ENCODE measurements at places on chromosomes 12 and 14.

- no peak for DNase-seq
Observed at GRCh38 chr14:52154992-52155650, 86.3 kb upstream of the NID2 start.

DNA sequence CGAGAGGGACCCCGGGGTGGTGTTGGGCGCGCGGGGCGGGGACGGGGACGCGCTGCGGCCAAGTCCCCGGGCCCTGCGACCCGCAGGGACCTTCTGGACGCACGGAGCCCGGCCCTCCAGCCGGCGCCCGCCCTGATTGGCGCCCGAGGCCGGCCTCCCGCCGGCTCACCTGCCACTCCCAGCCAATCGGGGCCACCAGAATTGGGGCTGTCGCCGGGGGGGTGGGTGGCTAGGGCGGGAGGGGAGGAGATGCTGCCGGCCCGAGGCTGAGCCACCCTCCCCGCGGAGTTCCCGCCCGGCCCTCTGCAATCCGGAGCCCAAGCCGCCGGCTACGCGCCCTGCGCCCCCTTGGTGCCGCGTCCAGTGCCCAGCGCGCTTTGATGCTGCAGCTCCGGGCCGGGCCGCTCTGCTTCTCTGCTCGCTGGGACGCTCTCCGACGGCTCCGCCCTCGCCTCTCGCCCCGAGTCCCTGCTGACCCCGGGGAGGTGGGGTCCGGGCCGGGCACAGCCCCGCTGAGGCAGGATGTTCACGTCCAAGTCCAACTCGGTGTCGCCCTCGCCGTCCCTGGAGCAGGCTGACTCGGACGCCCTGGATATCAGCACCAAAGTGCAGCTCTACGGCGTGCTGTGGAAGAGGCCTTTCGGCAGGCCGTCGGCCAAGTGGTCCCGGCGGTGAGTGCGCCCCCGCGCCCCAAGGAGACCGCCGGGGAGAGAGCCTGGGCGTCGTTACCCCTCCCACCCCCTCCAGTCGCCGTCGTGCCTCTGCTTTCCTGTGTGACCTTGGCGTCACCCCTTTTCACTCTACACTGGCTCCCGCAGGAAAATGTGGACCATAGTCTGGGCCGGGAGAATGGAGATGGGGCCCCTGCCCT is at the start of gene PLEKHD1:
TSS of gene PLEKHD1 (plus strand) at position 285 of the 871 bp plus-strand sequence. CDS start at position 523, 238 bp downstream.
- peak; percentile 35 for DNase-seq

GRCh38 chr14:76891391-76891790 is 65.2 kb downstream of the LRRC74A start:
- no peak for DNase-seq

DNA sequence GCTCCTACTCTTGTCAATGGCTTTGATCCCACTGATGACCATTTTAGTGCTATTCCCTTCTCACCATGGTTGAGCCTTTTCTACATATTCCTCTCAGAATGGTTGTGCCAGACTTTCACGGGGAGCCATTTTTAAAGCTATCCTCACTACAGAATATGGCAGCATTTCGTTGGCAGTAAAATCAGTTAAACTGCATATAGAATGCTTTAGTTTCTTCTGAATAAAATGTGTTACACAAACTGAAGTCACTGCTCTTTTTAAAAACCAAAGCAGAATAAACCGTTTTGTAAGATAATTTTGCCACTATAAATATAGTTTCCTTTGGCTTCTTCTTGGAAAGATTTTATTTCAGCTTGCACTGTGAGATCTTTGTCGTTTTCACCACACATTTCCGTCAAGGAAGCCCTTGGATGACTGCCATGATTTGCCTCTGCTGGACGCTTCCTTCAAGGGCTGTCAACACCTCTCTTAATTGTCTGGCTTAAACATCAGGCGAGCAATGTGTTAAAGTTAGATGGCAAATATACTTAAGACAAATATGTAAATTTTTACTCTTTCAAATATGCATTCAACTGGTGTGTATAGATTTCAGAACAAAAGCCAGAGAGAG is 624.2 kb downstream of the DIO2 start:
- no peak for DNase-seq

DNA sequence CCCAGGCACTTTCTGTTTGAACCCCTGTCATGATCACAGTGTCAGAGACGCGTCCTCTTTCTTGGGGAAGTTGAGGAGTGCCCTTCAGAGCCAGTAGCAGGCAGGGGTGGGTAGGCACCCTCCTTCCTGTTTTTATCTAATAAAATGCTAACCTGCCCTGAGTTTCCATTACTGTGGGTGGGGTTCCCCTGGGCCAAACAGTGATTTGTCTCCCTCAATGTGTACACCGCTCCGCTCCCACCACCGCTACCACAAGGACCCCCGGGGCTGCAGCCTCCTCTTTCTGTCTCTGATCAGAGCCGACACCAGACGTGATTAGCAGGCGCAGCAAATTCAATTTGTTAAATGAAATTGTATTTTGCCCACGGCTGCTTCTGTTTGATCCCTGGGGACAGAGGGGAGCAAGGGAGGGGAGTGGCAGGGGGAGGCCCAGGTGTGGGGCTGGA is 5.1 kb downstream of the SHMT2 start:
- no peak for DNase-seq

GRCh38 chr12:107642240-107642639 is 43.4 kb upstream of the PWP1 start:
- DNase-seq, result no peak

DNA sequence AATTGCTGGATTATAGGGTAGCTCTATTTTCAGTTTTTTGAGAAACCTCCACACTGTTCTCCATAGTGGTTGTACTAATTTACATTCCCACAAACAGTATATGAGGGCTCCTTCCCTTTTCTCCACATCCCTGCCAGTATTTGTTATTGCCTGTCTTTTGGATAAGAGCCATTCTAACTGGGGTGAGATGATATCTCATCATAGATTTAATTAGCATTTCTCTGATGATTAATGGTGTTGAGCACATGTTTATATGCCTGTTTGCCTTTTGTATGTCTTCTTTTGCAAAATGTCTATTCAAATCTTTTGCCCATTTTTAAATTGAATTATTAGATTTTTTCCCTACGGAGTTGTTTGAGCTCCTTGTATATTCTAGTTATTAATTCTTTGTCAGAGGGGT is 385.3 kb downstream of the CCER1 start:
- no peak for DNase-seq

DNA sequence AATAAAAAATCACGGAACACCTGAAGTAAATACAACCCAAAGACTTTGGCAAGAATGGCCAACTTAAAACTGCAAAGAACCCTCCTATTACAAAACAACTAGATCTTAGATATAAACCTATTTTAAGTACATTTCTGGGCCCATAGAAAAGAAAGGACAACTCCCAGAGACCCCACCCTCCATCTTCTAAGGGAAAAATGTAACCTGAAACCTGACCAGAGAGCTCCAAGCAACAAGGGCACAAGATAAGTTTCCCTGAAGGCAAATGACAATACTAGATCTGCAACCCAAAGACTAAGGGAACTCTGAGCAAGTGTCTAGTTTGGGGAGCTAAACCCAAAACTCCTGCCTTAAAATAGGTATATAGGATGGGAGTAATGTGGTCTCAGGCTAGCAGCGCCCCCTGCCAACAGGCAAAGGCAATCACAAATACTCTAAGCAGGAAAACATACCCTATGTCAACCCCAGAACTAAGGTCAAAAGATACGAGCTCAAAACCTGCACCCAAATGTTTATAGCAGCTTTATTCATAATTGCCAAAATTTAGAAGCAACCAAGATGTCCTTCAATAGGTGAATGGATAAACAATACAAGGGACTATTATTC is 218.9 kb downstream of the ITPR2 start:
- no peak for DNase-seq

DNA sequence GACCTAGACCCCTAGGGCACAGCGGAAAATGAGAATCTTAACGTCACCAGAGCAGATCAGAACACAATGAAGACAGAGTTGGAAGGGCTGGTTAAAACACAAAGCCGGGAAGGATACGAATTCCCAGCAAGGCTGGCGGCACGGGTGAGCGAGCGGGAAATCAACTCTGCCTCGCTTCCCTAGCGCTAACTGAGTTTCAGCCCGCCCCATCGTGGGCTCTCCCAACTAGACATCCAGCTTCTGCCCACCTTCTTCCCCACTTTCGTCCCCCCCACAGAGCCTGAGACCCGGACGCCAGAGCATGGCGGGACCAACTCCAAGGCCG is 377 bp downstream of the CCNT1 start:
- DNase-seq, result no peak

DNA sequence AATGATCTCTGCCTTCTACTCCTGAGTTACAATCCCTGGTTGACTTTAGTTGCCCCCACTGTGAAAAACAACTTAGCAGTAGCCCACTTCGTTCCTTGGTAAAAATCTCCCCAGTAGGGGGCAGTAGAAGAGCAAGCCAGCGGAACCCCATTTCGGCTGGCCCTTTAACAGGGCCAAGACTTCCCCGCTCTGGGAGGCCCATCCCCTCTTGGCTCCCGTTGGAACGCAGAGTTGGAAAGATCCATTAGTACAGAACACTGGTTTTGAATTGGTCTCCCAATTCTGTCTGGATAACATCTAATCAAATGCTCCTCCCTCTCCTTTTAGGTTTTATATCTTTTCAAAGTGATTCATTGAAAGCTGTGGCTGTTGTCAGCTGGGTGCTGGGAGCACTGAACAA is 1133.3 kb downstream of the BCL11B start:
- DNase-seq, result peak; percentile 15

DNA sequence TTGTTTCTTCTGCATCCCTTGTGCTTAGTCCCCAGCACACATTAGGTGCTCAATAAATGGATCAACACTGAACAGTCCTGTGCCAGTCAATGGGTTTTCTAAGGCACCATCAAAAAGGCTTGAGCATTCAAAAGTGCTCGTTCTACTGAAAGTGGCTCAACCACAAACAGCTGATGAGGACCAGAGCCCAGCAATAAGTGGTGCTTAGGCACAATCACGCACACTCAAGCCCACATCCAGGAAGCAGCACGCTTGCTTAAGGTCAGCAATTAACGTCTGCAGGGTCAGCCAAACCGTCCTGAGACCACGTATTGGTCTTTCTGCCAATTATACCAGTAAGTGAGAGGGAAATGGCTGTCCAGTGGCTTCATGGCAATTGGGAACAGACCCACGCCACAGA is 56.5 kb downstream of the PRIMA1 start:
- DNase-seq, result no peak

DNA sequence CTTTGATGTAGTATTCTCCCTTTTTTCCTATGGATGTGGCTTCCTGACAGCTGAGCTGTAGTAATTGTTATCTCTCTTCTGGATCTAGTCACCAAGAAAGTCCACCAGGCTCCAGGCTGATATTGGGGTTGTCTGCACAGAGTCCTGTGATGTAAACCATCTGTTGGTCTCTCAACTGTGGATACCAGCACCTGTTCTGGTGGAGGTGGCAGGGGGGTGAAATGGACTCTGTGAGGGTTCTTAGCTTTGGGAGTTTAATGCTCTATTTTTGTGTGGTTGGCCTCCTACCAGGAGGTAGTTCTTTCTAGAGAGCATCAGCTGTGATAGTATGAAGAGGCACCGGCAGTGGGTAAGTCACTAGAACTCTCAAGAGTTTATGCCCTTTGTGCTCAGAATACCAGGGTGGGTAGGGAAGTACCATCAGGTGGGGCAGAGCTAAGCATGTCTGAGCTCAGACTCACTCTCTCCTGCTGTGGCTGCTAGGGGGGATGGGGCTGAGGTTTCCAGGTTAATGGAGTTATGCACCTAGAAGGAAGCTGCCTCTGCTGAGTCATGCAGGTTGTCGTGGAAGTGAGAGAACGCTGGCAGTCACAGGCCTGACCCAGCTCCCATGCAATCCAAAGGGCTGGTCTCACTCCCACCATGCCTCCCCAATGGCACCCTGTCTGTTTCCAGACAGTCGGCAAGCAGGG is 3.0 kb upstream of the TAS2R14 start:
- peak; percentile 57 for DNase-seq

DNA sequence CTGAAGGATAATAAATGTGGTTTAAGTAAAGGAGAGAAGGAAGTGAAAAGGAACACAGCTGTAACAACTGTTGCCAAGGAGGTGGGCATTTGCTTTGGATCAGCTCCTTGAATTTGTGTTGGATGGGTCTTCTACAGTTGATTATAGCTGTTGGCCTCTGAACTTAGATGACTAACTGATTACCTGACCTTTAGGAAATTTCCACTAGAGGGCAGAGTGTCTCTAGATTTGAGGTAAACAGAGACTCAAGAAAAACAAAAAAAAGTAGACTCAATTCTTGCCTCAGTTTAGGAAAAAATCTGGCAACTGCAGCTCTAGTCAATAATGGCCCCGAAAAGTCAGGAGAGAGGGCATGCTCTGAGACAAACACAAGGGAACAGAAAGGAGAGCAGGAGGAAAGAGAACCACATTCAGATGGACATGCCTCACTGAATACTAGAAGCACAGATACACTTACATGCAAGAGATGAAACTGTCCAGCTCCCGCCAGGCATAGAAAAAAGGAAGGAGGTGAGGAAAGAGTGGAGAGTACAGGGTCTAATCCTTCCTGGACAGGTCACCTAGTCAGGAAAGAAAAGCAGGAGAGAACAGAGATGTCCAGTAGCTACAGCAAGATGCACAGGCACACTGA is 20.6 kb downstream of the COX14 start:
- no peak for DNase-seq

DNA sequence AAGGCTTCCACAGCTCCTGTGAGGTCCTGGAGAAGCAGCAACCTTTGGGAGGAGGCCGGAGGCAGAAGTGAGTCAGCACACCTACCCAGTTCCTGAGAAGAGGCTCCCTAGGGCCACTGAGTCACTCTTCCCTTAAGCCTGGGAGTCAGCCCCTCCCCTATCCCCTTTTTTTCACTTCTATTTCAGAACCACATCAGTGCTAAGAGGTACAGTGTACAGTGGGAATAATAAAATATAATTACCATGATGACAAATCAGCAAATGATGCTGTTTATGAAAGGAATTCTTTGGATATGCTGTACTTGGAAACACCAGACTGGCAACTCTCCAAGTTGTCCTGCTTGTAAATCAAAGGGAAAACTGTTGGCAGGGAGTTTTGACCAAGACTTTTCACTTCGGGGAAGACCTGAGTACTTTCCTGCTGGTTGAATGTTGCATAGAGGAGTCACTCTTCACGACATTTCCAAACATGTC is 7.8 kb upstream of the TBPL2 start:
- DNase-seq, result no peak

GRCh38 chr12:62290846-62291245 is 30.6 kb downstream of the USP15 start:
- no peak for DNase-seq

DNA sequence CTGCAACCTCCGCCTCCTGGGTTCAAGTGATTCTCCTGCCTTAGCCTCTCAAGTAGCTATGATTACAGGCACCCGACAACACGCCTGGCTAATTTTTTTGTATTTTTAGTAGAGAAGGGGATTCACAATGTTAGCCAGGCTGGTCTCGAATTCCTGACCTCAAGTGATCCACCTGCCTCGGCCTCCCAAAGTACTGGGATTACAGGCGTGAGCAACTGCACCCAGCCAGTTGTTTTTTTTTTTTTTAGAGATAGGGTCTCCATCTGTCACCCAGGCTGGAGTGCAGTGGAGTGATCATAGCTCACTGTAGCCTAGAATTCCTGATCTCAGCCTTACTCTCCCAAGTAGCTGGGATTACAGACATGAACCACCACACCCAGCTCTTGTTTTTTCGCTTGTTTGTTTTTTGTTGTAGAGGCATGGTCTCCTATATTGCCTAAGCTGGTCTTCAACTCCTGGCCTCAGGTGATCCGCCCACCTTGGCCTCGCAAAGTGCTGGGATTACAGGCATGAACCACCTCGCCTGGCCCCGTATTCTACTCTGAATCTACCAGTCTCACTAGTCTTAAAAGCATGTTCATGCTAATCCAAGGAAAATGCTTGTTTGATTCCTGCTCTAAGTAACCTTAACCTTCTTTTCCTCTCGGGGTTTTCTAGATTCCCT is 31.7 kb upstream of the STRN3 start:
- DNase-seq, result no peak

Data from iPS DF 19.7 (cell line).